ENCODE measurements at places on chromosomes 11 and 22. TPM values are rescaled to one million over a fixed set of nuclear protein-coding genes. Genes with fewer than 3 reads are reported as not detected.

Gene SAA2
- total RNA-seq: not detected

Gene UPB1
- under 0.01 TPM for total RNA-seq

Gene PRODH
- total RNA-seq: not detected

Gene ROBO4
- total RNA-seq: 0.66 TPM

Gene PANX2
- total RNA-seq: 0.17 TPM

Gene IGSF22
- under 0.01 TPM for total RNA-seq

All from fibroblast of lung (primary cell).